ENCODE measurements at places on chromosomes 7 and 10.

DNA sequence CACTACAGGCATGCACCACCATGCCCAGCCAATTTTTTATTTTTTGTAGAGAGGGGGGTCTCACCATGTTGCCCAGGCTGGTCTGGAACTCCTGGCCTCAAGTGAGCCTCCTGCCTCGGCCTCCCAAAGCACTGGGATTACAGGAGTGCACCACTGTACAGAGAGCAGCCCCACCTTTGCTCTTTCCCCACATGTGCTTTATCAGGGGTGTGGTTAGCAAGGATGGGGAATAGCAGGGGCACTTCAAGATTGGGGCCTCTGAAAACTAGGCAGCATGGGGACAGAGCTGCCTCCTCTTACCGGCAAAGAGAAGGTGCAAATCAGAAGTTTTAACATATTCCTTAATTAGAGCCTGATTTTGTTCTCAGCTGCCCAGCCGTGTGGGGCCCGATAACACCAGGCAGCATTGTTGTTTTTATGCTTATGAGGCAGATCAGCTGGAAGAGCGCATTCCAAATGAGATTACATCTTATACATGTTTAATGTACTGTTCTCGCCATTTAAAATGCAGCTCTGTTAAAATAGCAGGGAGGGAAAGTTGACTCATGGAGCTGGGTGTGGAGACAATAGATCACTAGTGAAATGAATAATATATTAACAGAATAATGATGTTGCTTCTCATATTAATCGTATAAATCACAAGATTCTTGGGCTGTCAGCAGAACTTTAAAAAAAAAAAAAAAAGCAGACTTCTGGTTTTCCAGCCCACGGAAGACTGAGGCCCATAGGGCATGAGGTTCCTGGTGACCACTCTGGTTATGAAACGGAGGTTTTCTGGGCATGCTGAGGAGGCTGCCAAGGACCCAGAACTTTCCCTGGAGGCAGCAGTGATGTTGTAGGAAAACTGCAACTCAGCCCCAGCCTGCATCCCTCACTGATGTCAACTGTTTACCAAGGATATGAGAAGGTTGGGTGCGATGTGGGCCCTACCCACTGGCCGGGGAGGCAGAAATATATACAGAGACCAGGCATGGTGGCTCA, 62.5 kb downstream of the TMEM130 start:
- DNase-seq: no peak

- DNase-seq: no peak
Observed at GRCh38 chr7:67573639-67574038, 577.0 kb downstream of the TYW1 start.

GRCh38 chr7:151133986-151134742, 33.3 kb downstream of the GBX1 start:
- no peak for DNase-seq

GRCh38 chr7:50660040-50660829, 95.0 kb upstream of the DDC start:
- DNase-seq: peak; percentile 7

GRCh38 chr7:132546366-132547127, 29.7 kb downstream of the PLXNA4 start:
- DNase-seq: no peak

GRCh38 chr10:88733215-88733614, 26.6 kb upstream of the LIPN start:
- no peak for DNase-seq

- no peak for DNase-seq
Observed at GRCh38 chr7:33412331-33412730, 283.0 kb downstream of the BBS9 start.

DNA sequence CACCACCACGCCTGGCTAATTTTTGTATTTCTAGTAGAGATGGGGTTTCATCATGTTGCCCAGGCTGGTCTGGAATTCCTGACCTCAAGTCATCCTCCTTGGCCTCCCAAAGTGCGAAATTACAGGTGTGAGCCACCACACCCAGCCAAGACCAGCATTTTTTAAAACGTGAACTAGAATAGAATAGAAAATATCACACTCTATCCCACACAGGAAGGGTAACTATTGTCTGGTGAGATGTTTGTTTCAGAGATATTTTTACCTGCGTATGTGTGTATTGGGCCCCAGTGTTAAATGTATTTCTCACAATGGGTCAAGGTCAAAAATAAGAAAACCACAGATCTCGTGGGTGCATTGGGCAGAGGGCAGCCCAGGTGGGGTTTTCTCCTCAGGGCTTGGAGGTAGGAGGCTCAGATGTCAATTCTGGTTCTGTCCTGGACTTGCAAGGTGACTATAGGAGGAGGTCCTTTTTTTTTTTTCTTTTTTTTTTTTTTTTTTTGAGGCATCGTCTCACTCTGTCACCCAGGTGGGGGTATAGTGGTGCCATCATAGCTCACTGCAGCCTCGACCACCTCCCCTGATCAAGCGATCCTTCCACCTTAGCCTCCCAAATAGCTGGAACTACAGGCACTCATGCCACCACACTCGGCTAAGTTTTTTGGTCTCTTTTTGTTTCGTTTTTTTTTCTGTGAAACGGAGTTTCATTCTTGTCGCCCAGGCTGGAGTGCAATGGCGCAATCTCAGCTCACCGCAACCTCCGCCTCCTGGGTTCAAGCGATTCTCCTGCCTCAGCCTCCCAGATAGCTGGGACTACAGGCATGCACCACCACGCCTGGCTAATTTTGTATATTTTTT, 19.0 kb downstream of the SH2B2 start:
- DNase-seq: no peak

DNA sequence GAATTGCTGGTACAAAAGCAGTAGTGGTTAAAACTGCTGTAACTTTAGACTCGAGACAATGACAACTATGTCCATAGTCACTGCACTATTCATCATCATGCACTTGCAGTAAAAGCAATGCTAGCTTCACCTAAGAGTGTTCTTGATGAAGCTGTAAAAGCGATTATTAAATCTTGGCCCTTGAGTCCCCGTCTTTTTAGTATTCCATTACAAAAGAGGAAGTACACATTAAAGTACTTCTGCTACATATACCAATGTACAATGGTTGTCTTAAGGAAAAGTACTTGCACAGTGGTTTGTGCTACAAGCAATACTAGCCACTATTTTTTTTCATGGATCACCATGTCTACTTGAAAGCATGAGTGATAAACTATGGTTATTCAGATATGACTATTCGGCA, 78.3 kb downstream of the ATAD1 start:
- no peak for DNase-seq

GRCh38 chr7:50513166-50513871, 51.9 kb downstream of the DDC start:
- DNase-seq: no peak

- DNase-seq: no peak
Observed at GRCh38 chr7:157392256-157393037, 55.6 kb downstream of the DNAJB6 start.

GRCh38 chr10:76540331-76540730, 1097.3 kb downstream of the KCNMA1 start:
- DNase-seq: no peak

DNA sequence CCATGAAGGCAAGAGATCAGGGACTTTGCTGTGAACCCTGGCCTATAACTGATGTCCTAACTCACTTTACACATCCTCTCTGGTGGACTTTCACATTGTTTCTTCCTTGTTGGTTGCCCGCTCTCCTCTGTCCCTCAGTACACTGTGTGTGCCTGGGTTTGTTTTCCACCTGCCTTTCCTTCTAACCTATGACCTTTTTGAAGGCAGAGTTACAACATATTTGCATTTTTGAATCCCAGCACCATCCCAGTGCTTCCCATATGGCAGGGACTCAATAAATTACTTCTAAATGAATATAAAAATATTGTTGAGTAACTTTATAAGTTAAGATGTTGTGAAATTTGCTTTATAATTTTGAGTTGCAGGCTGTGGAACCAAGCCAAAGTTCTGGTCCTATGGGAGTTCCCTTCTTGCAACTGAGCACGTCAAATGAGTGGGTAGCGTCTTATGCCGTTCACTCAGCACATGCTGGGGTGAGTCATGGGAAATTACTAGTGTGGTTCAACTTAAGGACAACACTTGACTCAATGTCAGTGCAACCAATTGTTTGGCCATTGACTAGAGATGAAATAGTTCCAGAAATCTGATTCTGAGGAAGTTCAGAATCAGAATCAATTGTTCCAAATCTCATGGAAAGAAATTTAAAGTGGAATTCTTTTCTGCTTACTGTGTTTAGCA, 250.9 kb downstream of the TWIST1 start:
- DNase-seq: no peak

DNA sequence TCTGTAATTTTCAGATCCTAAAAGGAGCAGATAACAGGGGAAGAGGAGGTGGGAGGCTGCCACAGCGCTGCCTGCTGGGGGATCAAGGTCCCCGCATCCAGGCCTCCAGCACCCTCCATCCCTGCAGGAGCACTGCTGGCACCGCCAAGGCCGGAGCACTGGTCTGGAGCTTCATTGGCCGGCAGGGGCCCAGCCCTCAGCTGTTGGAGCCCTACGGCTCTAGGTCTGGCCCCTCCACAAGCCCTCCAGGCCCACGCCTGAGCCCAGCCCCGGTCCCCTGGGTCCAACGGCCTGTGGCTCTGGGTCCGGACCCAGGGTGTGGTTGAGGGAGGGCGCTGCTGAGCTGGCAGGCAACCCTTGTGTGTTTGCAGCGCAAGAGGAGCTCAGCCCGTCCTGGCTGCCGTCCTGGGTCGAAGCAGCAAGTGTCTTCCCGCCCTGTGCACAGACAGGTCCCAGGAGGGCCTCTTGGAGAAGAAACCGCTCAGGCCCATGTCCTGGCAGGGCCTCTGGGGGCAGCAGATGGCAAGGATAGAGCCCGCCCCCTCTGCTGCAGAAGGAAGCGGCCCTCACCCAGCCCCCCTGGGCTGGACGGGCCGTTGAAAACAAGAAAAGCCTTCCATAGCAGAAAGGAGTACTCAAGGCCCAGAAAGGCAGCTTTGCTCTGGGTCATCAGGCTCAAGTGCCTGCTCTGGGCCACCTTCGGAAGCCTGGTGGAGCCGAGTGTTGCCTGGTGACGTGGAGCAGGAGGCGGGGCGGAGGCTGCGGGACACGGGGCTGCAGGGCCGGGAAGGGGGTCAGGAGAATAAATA, 54.3 kb upstream of the TNRC18 start:
- no peak for DNase-seq

DNA sequence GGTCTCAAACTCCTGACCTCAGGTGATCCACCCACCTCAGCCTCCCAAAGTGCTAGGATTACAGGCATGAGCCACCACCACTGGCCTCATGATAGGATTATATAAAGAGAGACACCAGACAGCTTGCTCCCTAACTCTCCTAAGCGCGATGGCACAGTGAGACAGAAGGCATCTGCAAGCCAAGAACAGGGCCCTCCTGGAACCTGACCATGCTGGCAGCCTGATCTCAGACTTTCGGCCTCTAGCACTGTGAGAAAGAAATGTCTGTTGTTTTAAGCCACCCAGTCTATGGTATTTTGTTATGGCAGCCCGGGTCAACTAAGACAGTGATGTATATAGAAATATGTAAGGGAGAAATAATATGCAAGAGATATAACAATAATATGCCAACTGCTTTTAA, 51.2 kb downstream of the SRPK2 start:
- no peak for DNase-seq

DNA sequence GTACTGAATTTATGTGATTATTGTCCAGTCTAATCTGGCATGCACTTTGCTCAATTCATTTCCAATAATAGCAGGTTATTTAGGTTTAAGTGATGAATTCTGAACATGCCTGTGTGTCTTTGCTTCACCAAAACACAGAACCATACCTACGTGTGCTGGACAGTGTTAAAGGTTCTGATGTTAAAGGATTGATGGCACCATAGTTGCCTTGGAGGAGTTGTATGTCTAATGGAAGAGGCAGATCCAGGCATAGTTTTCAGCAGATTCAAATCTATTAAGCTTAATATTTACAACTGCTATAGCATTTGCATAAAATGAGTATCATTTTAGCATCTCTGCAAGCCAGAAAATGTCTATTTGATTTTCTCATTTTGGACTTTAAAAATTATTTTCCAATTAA, 28.0 kb upstream of the UMAD1 start:
- no peak for DNase-seq

GRCh38 chr7:5005066-5005465, 40.6 kb upstream of the RBAK start:
- DNase-seq: no peak

All from activated CD4-positive, alpha-beta T cell treated with anti-CD3 and anti-CD28 coated beads for 24 hours (primary cell).